ENCODE measurements at places on chromosomes 6 and 20.

DNA sequence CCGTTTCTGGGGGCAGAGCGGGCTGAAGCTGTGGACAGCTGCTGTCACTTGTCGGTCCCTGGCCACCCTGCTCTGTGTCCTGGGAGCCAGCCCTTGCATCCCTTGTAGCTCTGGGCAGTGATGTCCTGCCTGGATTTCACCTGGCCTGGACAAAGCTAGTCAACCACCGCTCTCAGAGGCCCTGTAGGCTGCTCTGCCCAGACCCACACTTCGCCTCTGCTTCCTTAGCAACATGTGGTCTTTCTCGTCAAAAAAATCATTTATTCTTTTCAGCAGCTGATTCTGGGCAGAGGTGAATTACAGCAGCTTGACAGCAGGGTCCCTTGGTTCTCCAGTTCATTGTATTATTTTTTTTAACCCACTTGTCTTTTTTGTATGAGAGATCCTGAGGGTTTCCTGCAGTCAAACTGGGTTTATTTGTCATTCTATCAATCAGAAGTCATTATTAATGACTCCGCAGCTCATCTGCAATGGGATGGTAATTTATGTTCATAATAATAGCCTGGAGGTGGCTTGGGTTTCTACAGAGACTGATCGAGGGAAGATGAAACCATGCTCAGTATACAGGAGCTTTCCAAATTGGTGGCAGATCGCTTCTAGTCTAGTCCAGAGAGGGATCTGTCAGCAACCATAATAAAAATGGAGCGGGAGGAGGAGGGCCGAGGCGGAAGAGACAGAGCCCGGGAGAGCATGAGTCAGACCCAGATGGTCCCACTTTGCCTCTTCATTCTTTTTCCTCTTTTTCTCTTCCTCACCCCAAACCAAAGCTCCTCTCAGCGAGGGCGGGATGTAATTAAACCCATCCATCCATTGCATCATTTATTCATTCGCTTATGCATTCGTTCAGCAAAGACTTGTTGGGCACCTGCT lies 22.4 kb downstream of the EDN3 start:
- no peak for DNase-seq

DNA sequence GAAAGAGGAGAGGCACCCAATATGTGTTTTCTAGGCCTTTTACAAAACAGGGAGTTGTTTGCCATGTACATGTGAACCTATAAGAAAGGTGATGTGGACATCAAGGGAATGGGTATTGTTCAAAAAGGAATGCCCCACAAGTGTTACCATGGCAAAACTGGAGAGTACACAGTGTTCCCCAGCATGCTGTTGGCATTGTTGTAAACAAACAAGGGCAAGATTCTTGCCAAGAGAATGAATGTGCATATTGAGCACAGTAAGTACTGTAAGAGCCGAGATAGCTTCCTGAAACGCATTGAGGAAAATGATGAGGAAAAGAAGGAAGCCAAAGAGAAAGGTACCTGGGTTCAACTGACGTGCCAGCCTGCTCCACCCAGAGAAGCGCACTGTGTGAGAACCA lies 13.1 kb downstream of the QRSL1 start:
- no peak for DNase-seq

DNA sequence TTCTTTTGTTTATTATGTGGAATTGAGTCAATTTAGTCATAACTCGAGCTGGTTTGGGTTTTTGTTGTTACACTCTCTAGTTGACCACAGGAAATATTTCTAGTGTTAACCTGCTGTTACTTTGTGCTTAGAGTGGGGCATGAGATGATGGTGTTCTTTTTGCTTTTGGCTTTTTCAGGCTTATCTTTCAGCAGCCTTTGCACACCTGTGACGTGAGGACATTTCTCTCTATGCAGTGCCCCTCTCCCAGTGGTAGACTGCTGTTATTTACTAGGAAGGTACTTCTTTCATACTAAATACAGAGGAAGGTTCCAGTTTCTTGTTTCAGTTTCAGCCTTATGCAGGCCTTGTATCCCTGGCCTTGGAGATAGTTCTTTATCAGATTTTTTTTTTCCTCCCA lies 766.8 kb upstream of the MAN1A1 start:
- DNase-seq, result no peak

- DNase-seq, result no peak
Measured at GRCh38 chr6:52640916-52641315, 30.0 kb upstream of the TMEM14A start.

Data from cerebellar nuclear complex (tissue), 1 donor.